ENCODE measurements at places on chromosomes 7 and 10.
A peak's percentile ranks its signal among the peaks of the same experiment; 100 is the strongest.

GRCh38 chr7:64602086-64602485, 39.2 kb upstream of the ZNF680 start:
- no peak for DNase-seq

- no peak for DNase-seq
These were observed 14.7 kb downstream of the MASTL start for GRCh38 chr10:27169849-27170248.

GRCh38 chr10:65548001-65548400, 1377.8 kb upstream of the LRRTM3 start:
- no peak for DNase-seq

DNA sequence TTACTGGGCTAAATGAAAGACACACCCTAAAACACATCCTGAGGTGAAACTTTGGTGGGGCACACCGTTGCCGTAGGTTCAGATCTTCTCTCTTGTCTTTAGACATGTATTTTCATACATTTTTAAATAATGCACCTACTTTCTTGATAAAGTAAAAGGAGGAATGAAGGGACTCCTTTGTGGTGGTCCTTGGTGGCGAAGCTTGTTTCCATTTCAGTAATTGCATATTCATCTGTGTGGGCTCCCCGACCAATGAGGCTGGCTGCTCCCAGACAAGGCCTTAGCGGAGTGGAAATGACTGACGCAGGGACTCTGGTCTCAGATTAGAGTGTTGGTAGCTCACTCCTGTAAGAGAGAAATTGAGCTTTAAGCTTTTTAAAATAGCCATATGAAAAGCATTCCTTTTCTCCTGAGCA, 815 bp downstream of the CCSER2 start:
- DNase-seq, result no peak

DNA sequence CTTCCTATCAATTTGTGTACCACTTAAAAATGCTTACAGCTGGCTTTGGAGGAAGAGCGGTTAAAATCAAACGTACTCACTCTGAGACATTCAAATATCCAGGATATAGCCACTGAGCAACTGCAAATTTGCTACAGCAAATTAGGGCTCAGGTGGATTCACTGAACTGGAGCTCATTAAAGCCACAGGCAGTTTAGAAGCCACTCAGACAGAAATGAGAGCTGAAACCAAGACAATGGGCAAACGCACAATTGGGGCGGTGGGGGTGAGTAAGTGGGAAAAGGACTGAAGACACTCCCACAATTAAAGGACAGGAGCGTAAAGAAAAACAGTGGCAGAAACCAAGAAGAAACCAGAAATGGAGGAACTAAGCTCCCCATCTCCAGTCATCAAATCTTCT, 20.5 kb downstream of the MPP7 start:
- DNase-seq, result no peak

DNA sequence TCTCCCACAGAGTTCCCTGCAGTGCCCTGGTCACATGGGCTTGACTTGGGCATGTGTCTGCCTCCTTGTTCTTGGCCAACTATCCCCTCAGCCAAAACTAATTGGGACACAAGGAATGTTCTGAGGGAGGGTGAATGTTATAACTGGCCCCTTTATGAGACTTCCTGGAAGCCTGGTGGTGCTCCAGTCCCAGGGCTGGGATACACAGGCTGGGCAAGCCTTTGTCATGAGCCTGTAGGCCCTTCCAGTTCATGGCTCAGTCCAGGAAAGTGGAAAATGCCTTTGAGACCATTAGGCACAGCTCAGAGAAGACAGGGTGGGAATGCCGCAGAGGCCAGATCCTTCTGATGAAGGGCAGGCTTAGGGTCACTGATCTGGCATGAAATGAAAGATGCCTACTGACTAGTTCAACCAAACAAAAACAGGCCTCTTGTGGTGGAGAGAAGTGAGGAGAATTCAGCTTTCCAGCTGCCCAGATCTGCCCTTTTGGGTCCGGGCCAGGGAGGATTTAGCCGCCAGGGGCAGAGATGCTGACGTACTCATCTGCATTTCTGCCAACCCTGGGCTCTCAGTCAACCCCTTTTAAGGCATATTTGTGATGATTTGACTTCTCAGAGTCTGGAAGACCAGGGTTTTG, 961.5 kb downstream of the KCNMA1 start:
- DNase-seq, result no peak

DNA sequence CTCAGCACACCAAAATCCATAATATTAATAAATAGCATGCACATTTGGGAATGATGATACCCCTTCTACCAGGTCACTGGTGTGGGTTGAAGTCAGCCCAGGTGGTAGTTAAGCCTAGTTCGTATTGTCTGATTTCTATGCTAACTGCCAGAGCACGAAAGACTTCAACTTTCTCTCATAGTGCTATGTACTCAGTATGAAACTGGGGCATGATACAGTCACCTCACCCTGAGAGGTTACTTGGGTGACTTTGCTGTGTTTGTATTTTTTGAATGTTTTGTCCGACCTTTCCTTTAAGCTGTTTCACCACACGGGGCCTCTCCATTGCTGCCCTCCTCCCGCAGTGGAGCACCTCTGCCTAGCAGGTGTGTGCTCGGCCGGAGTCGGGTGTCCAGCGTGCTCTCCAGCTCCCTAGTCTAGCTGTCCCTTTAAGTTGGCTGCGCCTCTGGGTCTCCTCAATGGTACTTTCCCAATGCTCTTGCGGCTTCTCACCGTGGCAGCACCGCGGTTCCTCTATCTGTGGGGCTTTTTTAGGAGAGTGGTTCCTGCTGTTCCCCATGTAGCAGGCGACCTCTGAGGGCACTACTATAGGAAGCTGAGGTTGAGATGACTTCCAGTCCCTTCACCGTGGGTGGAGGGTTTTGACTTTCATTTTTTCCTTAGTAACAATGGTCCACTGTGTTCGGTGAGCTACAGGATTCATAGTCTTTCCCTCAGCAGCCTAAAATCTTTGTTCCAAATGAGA, 524.0 kb upstream of the PFKP start:
- no peak for DNase-seq

DNA sequence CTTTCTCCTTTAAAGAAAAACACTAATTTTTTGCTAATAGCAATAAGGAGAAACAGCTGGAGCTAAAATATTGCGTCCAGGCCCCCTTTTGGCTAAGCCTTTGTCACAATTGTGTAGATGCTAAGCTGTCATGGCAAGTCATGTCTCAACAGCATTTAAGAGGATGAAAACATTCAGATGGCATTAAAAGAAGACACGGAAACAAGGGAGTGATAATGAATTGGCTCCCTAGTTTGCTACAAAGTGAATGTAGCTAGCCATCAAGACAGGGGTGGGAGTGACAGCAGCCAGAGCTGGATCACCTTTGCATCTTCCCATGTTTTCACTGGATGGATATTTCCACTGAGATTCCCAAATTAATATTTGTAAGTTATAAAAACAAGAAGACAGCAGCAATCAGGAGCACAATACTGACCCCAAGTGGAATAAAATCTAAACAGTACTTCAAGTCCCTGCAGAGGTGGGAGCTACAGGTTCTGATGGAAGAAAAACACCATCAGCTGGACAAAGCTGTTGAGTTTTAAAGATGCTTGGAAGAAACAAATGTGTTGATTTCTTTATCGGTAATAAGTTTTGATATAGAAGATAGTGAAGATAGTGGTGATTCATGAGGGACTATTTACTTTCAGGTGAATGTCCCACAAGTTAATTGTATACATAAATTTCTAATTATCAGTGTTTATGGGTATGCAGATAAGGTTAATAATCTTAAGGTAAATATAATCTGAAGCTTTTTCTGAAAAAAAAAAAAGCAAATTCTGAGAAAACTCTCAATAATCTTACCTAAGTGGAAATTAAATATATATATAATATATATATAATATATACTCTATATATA, 129.4 kb downstream of the SLC16A9 start:
- peak; percentile 5 for DNase-seq

DNA sequence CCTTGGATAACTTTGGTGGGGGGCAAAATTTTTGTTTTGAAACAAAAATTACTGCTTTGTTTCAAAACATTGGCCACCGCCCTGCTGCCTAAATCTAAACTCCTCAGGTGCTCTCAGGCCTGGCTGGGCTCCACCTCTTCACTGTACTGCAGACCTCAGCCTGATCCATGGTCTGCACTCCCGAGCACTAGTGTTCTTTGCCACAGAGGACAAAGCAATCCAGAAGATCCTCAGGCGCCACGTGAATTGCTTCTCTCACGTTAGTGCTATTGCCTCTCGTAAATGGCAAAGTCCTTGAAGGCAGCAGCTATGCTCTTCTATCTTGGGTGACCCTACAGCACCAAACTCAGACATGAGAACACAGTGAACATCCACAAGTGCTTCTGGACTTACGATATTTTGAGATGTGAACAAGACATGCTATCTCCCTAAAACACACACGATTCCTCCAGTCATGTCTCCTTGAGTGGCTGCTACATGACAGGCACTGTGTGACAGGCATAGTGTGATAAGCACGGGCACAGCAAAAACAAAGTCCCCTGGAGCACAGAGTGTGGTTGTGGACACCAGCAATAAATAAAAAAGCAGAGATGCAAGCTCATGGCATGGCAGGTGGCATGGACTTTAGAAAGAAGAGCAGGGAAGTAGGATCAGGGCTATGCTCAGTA, 582.1 kb upstream of the DPP6 start:
- DNase-seq, result no peak

- DNase-seq, result no peak
These were observed 132.5 kb downstream of the SLIT1 start for GRCh38 chr10:97053276-97053675.

DNA sequence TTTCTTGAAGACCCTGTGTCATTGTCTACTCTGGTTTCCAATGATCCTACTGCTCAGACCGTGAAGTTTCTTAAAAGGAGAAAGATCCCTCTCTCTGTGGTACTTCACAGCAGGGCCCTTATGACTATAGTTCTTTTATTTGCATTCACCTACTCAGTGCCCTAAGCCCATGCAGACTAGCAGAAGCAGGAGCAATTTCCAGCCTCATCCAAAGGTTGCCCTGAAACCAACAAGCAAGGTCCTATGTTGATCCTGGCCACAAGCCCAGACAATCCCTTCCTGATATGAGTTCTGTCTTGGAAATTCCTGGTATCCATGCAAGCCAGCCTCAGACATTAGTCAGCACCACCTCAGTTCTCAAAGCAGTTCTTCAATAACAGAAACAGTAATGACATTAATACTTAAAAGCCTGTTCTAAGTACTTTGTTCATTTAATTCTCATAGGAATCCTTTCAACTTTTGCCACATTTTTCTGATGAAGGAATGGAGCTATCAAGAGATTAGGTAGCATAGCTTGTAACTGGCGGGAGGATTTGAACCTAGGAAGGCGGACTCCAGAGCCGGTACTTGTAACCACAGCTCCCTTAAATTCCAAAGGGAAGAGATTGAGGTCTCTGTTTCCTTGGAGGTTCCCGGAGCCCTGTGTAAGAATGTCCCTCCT, 58.1 kb upstream of the ST8SIA6 start:
- no peak for DNase-seq

GRCh38 chr7:23105086-23105643, 420 bp upstream of the KLHL7 start:
- DNase-seq, result peak; percentile 45

DNA sequence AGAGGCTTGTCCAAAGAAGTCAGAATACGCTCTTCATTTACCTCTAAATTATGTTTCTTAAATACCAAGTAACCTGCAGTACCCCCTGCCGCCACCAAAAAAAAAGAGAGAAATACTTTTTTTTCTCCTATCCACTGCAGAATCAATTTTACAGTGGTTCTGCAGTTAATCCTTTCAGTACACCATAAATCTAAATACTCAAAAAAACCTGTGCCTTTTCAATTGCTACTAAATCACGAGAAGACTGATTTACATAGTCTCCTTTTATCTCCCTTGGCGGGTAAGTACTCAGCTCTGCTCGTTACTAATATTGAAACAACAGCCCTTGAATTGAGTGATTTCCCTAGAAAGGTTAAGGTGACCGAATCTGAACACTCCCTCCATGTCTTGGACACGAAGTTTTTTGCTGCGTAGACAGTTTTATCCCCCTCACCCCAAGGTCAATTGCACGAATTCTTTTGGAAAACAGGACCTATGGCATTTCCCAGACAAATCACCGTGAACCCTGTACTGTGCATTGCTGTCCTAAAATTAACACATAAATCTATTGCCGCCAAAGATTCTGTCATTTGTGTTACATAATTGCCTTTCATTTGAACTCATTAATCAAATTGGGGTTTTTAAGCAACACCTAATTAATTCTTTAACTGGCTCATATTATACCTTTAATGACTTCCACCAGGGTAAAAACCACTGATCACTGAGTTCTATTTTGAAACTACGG, 512 bp upstream of the VIM start:
- no peak for DNase-seq

DNA sequence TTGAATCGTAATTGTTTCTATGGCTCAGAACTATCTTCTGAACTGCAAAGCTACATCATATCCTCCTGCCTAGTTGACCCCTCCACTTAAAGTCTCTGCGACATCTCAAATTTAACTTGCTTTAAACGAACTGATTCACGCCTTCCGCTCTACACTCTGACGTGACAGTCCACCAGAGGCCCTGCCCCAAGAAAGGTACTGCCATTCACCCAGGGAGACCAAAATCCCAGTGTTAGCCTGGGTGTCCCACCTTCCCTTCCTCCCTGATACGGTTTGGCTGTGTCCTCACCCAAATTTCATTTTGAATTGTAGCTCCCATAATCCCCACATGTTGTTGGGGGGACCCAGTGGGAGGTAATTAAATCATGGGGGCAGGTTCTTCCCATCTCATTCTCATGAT, 90.8 kb downstream of the CPXM2 start:
- no peak for DNase-seq

GRCh38 chr7:48962821-48963505, 38.6 kb downstream of the CDC14C start:
- no peak for DNase-seq

- peak; percentile 40 for DNase-seq
These were observed 57.1 kb downstream of the PLPP4 start for GRCh38 chr10:120514035-120514620.

GRCh38 chr10:17713758-17714157, 38.2 kb upstream of the TMEM236 start:
- DNase-seq, result no peak

DNA sequence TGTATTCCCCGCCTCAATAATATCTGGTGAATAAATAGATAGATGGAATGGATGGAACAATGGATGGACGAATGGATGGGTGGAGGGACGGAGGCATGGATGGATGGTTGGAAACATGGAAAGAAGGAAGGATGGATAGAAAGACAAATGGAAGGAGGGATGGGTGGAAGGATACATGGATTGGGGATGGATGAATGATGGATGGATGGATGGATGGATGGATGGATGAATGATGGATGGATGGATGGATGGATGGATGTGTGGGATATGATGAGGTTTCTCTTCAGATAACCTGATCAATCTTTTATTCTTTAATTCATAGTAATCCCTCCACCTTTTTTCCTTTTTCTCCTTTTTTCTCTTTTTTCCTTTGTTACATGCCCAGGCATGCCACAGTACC, 3.0 kb upstream of the AKR1B15 start:
- DNase-seq, result no peak

GRCh38 chr10:83119346-83119745, 1020.0 kb upstream of the GHITM start:
- DNase-seq, result no peak

- DNase-seq, result no peak
These were observed 76.2 kb upstream of the TMEM168 start for GRCh38 chr7:112866424-112866823.

Measured in hematopoietic multipotent progenitor cell treated with erythropoietin and hydrocortisone succinate and interleukin-3 and kit ligand, for 8 days (in vitro differentiated cells).